ENCODE measurements at places on chromosomes 2 and 18.

GRCh38 chr2:59739166-59739565 is 814.3 kb downstream of the BCL11A start:
- DNase-seq: no peak

GRCh38 chr18:73990258-73990657 is 157.4 kb downstream of the FBXO15 start:
- no peak for DNase-seq

- no peak for DNase-seq
Observed at GRCh38 chr18:9032519-9032918, 70.0 kb upstream of the NDUFV2 start.

- no peak for DNase-seq
Observed at GRCh38 chr2:43399515-43400264, 173.3 kb upstream of the ZFP36L2 start.

GRCh38 chr2:239868556-239869181 is 156.5 kb downstream of the NDUFA10 start:
- DNase-seq: no peak

- no peak for DNase-seq
Observed at GRCh38 chr18:62881509-62882016, 166.2 kb downstream of the PHLPP1 start.

DNA sequence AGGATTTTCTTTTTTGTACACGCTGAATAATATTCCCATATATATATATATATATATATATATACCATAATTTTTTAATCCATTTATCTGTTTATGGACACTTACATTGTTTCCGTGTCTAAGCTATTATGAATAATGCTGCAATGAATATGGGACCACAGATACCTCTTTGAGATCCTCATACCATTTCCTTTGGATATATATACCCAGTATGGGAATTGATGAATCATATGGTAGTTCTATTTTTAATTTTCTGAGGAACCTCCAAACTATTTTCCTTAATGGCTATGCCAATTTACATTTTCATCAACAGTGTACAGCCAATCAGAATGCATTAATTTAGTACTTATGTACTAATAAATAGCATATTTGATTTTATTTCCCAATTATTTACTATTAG is 53.1 kb downstream of the MERTK start:
- no peak for DNase-seq

GRCh38 chr2:60608679-60609078 is 55.2 kb upstream of the BCL11A start:
- DNase-seq: no peak

GRCh38 chr2:217142649-217143266 is 282.9 kb upstream of the TNP1 start:
- DNase-seq: no peak

DNA sequence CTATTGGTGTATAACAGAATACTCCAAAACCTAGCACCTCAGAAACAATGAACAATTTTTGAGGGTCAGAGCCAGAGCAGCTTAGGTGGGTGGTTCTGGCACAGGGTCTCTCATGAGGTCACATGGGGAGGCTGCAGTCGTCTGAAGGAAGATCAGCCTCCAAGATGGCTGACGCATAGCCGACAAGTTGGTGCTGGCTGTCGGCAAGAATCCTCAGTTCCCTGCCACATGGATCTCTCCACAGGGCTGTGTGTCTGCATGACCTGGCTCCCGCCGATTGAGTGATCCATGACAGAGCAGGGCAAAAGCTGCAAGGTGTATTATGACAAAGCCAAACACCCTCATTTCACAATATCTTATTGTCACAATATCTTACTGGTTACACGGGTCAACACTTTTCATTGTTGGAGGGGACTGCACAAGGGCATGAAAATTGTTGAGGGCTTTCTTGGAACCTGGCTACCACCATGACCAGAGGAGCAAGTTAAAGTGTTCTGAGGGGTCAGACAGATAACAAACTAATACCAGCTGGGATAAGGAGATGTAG is 4.2 kb downstream of the MYL12B start:
- no peak for DNase-seq

DNA sequence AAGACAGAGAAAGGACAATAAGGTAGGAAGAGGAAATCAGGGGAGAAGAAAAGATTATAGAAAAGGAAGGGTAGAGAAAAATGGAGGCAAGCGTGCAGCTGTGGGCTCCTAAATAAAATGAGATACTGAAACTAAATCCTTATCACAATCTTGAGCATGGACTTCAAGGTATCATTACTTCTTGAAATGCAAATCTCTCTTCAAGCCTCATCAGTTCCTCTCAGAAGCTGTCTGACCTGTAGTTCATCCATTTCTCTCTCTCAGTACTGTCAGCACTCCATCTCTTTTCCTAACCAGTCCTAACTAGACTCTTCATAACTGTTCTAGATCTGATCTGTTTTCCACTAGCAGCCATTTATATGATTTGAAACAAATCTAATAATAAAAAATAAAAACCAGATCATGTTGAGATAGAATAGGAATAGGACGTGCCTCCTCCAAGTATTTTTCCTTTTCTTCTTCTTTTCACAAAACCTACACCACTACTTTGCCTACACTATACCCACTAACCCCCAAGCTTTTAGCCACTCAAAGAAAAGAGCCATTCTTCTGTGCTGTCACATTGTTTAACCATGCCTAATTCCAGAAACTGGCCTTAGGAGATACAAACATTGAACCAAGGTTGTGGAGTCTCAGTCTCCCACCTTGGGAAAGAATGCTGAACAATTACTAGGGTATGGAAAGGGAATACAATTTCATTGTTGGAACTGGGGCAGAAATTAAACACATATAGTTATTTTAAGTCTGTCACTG is 21.1 kb downstream of the BABAM2 start:
- DNase-seq: no peak

GRCh38 chr2:150676747-150677383 is 189.4 kb upstream of the RND3 start:
- DNase-seq: no peak

DNA sequence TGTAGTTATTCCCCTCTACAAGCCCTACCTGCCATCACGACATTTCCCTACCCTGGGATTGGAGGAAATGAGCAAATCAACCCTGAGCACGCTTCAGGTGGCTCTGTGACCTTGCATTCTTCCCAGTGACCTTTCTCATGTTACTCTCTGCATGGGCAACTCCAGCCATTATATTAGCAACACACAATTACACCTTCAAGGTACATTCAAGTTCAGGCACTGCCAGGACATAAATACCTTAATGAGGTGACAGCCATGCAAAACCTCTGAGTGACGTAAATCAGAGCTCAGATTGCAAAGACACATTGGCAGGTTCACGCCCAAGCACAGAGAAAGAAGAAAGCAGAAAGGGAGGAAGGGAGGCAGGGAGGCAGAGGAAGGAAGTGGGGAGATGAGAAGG is 68.7 kb upstream of the ALK start:
- no peak for DNase-seq

GRCh38 chr2:150126839-150127238 is 360.6 kb downstream of the RND3 start:
- no peak for DNase-seq

DNA sequence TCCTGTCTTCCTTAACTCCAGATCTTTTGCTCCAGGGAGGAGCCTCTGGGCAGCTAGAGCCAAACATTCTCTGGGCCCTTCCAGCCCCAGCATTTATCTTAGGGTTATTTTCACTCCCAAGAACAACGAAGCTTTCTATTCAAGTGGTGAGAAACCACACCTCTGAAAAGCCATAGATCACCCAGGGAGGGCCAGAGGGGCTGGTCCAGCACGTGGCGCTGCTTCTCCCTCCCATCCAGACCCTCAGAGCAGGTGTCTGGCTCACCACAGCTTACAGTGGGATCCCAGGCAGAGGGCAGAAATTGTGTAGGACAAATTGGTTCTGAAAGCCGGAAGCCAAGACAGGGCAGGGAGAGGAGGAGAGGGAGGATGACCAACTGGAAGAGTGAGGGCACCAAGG is 74.0 kb upstream of the PKDCC start:
- no peak for DNase-seq

DNA sequence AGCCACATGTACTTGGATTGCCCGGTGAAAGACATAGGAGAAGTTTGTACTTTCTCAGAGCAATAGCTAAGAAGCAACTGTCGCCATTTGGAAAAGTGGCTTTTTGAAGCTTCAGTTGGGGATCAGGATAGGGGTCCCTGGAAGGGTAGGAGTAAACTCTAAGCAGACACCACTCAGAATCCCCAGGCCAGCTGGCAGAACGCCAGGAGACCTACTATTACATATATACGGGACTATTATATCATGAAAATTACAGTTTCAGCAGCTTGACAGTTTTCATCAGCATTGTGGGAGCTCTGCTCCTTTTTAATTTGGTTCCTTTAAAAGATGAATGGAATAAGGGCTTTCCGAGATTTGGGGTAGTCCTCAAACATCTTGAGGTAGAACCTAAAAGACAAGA is 54.9 kb downstream of the SRD5A2 start:
- DNase-seq: no peak

GRCh38 chr18:72100465-72101004 is 443.6 kb downstream of the CBLN2 start:
- no peak for DNase-seq

DNA sequence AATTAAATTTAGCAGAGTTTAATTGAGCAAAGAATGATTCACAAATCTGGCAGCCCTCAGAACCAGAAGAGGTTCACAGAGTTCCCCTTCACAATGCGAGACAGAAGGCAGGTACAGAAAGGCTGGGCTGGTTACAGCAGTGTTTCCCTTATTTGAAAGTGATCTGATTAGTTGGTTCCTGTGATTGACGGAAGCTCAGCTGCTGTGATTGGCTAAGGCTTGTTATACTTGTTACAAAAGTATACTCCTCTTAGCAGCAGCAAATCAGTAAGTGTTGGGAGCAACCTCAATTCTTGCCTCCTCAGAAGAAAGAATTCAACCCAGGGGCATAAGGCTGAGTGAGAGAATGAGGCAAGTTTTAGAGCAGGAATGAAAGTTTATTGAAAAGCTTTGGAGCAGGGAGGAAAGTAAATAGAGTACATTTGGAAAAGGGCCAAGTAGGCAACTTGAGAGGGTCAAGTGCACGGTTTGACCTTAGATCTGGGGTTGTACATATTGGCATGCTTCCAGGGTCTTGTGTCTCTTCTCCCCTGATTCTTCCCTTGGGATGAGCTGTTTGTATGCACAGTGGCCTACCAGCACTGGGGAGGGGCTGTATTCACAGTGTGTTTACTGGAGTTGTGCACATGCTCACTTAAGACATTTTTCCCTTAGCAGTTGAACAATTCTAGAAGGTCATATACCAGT is 431.8 kb upstream of the RAB12 start:
- no peak for DNase-seq

DNA sequence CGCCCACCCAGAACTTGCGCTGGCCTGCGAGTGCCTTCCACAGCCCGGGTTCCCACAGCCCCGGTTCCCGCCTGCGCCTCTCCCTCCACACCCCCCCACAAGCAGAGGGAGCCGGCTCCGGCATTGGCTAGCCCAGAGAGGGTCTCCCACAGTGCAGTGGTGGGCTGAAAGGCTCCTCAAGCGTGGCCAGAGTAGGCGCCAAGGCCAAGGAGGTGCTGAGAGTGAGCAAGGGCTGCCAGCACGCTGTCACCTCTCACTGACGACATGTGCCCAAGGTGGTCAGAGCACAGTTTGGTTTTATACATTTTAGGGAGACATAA is 15.3 kb upstream of the PXDN start:
- DNase-seq: no peak

- no peak for DNase-seq
Observed at GRCh38 chr2:16881122-16881521, 215.5 kb upstream of the CYRIA start.

DNA sequence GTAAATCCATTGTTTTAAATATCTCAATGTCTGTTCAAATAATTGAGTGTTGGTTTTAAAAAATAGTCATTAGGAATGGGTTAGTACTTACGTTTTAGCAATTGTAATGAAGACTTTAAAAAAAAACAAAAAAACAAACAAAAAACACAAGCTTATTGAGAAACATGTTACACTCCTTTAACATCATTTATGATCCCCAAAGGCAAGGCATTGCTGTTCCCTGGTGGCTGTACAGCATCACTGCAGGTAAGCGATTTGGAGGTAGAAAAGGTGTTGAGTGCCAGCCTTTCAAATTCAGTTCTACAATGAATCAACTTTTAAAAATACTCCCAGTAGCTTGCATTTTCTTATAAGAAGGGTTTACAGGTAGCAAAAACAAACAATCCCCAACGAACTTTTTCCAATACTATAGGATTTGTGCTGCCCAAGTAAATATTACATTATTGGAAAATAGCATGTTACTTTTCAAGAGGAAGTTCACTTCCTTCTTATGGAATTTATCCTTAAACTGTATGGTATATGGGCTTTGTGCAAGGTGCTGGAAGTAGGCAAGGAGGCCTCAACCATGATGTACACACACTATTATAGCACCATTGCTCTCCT is 27.5 kb downstream of the CNRIP1 start:
- no peak for DNase-seq

- DNase-seq: no peak
Observed at GRCh38 chr2:72024451-72025175, 123.0 kb downstream of the CYP26B1 start.

GRCh38 chr2:223210489-223210888 is 158.5 kb downstream of the KCNE4 start:
- DNase-seq: no peak

- peak; percentile 3 for DNase-seq
Observed at GRCh38 chr2:173355132-173355865, 627 bp downstream of the CDCA7 start.

DNA sequence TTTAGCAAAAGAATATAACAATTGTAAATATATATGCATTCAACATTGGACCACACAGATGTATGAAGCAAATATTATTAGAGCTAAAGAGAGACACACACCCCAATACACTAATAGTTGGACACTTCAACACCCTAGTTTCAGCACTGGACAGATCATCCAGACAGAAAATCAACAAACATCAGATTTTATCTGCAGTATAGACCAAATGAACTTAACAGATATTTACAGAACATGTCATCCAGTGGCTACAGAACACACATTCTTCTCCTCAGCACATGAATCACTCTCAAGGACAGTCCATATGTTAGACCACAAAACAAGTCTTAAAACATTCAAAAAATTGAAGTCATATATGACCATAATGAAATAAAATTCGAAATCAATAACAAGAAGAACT is 22.1 kb upstream of the EVA1A start:
- DNase-seq: no peak

DNA sequence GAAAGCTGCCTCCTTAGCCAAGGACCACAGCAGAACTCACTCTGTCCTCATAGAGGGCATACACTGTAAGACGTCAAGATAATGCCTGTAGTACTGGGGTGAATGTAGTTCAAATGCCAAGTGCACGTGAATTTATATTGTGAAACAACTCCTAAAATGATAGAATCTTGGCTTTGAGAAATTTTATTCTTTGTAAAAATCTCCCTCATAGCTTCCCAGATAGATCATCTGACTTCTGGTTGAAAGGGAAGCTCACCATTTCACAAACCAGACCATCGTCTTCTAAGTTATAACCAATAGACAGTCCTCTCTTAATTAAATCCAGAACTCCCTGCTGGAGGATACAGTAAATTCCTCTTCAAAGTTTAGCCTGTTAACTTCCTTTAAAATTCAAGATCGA is 110.9 kb upstream of the MSTN start:
- no peak for DNase-seq

DNA sequence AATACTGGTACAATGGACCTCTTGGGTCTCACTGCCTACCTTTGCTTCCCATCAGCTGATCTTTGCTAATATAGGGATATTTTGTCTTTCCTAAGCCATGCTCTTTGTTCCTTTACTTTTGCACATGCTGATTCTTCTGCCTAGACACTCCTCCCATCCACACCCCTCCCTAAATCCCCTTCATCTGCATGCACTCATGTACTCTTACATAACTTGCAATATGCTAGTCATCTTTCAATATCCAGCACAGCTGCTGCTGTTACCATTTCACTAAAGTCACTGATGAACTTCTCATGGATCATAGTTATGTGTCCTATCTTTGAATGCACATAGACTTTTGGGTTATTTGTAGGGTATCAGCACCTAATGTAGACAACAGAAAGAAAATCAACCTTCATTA is 18.5 kb upstream of the DTNA start:
- no peak for DNase-seq

Data from effector CD4-positive, alpha-beta T cell (primary cell).